NCI-H1105 treated with DMSO at 0.1 percent for 48 hours (cell line): ENCODE measurements at places on chromosomes 12 and 14.

DNA sequence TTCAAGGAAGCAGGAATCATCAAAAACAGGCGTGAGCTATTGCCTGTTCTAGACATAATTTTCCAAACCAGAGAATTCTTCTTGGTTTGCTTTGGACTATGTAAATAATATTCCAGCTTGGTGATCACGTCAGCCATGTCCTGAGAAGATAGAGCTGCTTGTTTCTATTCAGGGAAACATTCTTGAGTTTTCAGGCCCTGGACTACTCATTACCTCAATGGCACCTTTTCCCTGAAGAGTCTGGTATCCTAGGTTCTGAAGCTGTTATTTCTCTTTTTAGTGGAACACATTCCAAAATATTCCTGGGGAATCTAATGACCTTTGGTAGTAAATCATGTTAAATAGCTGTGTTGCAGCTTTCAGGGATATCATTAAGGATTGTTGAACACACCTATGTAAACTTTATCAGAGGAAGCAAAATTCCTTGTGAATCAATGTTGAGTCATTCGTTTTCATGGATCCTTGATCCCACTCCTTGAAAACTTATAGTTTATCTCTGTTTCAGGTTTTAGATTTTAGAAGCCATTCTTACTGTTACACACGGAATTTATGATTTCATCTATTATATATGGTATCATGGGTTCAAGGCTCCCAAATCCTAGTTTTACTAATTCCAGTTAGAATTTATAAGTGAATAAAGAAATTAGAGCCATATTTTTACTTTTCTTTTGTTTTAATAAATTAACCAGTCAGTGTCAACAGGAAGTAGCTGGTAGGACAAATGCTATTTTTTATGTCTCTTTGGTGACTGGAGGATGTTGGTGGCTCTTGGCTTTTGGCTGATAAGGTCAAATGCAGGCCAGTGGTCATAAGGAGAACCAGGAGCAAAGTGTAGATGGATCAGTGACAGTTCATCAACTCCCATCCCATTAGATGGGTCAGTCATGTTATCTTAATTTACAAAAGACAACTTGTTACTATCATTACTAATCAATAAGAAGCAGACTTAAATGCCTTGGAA, 380.1 kb downstream of the ZFP36L1 start:
- DNase-seq = no peak

DNA sequence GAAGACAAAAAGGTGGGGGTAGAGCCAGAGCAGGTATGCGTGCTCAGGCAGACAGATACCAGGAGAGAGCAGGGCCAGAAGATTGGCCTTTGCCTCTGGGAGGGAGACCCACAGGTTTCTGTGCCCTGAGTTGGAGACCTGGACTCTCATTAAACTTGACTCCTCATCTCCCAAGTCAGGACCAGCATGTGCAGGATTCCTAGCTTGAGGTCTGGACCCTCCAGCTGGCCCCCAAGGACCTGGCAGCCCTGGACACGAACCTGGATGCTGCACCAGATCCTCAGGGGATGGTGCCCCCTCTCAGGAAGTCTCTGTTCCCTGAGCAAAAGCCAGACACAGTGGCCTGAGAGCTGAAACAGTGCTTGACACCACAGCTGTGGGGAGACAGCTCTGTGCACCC, 10.5 kb upstream of the KRT73 start:
- DNase-seq = no peak

GRCh38 chr12:95674163-95674562, 116.4 kb downstream of the NTN4 start:
- peak; percentile 94 for DNase-seq

GRCh38 chr12:49777341-49777740, 36.0 kb downstream of the TMBIM6 start:
- DNase-seq = no peak

GRCh38 chr12:104218935-104219334, 3.4 kb downstream of the TXNRD1 start:
- no peak for DNase-seq

- no peak for DNase-seq
These were observed 49.7 kb downstream of the FAM222A start for GRCh38 chr12:109763201-109763841.

DNA sequence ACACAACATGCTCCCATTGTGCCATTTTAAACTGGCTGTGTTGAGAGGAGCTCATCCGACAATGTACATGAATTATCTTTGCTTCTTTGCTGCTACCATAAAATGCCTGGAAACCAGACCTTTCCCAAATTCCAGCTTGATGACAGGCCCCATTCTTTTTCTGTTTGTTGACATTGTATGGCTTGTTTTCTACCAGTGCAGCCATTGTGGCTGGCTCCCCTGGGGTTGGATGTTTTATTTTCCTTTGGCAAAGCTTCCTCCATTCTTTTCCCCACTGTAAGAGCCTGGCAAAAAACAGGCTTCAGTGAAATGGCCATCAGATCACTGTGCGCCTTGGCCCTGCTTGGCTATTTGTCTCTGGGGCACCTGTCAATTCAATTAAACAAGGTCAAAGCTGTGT, 532.5 kb downstream of the VRK1 start:
- no peak for DNase-seq

- no peak for DNase-seq
These were observed 58.7 kb upstream of the GZMB start for GRCh38 chr14:24692382-24693352.

GRCh38 chr12:110860833-110861296, 14.1 kb downstream of the CCDC63 start:
- no peak for DNase-seq

- no peak for DNase-seq
These were observed 10.2 kb downstream of the RCOR1 start for GRCh38 chr14:102602421-102603292.

- no peak for DNase-seq
These were observed 5.7 kb upstream of the VTI1B start for GRCh38 chr14:67680121-67680602.

DNA sequence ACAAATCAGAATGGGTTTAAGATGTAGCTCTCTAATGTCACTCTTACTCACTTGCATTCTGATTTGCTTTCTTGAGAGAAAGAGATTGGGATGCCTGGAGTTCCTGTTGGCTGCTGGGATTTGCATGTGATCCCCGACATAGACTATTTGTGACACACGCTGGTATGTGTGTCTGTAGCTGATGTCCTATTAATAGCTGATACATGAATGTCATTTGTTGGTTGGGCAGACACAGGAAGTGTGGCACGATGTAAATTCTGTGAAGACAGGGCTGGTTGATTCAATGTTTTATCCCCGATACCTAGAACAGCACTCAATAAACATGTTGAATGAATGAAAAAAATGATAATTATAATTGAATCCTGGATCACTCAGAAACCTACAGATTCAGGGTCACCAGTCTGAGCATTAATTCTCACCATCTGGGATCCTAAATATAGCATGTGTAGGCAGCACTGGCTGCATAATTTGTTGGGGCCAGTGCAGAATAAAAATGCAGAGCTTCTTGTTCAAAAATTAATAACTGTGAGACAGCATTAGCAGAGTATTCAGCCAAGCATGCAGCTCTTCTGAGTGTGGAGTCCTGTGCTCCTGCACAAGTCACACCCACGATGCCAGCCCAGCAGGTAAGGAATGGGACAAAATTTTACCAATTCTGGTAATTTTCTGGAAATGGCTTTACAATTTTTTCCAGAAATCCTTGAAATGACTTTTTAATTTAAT, 35.5 kb upstream of the SOCS2 start:
- DNase-seq = no peak

DNA sequence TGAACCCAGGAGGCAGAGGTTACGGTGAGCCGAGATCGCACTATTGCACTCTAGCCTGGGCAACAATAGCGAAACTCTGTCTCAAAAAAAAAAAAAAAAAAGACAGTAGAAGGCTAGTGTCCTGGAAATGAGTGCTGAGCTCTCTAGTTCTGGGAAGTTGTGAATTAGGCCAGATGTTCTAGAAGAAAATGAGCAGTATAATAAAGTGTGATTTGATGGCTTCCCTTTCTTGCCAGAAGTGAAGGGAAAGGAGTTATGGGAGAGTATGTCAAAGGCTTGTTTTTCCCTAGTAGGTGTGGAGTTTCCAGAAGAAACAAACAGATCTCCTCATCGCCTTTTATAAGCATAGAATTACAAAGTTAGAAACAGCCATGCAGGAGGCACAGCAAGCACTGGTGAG, 20.5 kb downstream of the RNF212B start:
- no peak for DNase-seq

GRCh38 chr14:64637735-64638473, 66.3 kb upstream of the PLEKHG3 start:
- DNase-seq = no peak

DNA sequence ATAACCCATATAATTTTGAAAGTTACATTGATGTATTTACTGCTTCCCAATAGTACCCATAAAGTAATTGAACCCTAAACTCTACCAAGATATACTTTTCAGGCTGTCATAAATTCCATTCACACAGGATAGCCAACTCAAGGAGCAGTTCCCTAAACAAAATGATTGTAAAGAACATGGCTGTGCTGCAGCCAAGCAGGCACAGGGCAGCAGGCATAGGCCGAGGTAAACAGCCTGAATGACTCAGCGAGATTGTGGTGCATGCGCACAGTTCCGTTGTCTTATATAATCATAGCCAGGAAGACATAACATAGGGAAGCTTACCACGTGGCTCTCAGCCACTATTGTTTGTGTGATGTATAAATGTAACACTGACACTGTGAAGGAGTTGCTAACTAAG, 344.9 kb downstream of the FSCB start:
- DNase-seq = no peak

DNA sequence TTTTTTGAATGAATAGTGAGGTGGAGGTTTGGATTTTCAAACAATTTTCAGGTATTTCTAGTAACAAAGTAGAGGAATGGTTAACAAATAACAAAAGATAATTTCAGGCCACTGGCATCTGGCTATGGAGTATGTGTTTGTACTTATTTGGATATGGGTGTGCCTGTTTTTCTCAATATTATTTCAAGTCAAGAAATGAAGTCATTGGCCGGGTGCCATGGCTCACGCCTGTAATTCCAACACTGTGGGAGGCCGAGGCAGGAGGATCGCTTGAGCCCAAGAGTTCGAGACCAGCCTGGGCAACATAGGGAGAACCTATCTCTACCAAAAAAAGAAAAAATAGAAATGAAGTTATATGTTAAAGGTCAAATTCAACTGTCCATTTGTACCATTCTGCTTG, 13.9 kb downstream of the SLC35E3 start:
- DNase-seq = no peak

GRCh38 chr14:80792771-80793170, 148.8 kb downstream of the CEP128 start:
- no peak for DNase-seq

DNA sequence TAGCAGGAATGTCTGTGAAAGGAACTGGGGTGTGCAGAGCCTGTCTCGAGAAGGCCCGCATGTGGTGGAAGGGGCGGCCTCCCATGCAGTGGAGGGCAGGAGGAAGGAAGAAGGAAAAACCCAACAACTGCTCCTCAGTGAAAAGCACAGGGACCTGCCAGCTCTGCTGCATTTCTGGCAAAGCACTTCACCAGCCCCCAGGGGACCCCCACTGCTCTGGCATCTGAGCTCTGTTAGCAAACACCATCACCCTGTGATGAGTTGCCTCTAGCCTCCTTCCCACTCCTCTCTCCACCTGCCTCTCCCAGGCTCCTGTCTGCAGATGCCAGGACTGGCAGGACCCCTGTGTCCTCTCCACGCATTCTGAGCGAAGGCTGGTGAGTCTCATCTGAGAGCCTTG, 69.0 kb upstream of the DDX11 start:
- no peak for DNase-seq

DNA sequence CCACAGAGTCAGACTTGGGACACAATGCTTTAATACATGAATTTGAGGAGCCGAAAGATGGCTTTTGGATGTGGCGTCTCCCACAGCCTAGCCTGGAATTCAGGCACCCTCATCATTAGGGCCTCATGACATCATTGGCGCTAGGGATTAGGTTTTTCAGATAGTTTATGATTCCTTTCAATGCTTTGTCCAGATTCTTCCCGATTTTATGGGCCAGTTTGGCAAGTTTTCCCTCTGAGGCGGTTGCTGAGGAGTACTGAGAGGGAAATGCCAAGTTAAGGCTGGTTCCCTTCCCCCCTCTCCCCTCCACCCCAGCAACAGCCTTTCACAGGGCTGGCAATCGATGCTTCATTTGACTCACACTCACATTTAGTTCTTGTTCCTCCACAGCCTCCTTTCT, 19.7 kb upstream of the PPP1R1A start:
- no peak for DNase-seq

- DNase-seq = no peak
These were observed 117.7 kb downstream of the ZFP36L1 start for GRCh38 chr14:68675233-68675577.

- DNase-seq = no peak
These were observed 136.3 kb downstream of the SCARB1 start for GRCh38 chr12:124727264-124727800.

DNA sequence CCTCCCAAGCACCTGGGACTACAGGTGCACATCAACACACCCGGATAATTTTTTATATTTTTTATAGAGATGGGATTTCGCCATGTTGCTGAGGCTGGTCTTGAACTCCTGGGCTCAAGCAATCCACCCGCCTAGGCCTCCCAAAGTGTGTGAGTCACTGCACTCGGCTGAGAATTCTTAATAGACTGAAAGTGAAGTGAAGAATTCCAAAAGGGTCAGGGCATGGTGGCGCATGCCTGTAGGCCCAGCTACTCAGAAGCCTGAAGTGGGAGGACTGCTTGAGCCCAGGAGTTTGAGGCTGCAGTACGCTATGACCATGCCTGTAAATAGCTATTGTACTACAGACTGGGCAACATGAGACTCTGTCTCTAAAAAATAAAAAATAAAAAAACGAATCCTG, 43.7 kb downstream of the TCHP start:
- DNase-seq = no peak

DNA sequence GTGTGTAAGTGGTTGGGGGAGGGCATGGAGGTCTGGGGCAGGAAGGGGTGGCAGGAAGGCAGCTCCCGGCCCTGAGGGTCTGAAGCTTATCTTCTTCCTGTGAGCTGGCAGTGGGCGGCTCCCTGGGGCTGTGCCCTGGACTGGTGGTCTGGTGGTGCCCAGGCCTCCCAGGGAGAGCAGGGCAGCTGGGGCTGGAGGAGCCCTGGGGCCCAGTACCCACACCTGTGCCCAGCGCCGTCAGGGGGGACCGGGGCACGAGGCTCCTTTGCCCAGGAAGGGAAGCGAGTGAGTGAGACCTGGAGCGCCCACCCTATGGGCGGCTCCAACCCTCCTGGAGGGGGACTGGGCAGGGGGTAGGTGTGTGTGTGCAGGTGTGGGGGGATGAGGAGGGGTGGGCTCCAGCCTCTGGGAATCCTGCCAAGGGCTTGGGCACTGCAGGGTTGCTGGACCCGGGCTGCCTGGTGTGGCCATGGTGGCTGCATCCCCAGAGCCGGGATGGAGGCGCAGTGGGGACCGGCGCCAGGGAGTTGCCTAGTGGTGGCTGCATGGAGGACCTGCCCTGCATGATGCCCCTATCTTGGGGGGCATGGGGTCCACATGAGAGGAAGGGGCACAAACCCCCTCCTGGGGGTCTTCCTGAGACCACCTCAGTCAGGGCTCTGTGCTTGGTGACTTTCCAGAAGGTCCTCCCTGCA, 353.6 kb downstream of the TMEM121 start:
- no peak for DNase-seq

GRCh38 chr12:76786986-76787385, 23.1 kb downstream of the ZDHHC17 start:
- DNase-seq = no peak
